ENCODE measurements at places on chromosomes 13 and 19.

DNA sequence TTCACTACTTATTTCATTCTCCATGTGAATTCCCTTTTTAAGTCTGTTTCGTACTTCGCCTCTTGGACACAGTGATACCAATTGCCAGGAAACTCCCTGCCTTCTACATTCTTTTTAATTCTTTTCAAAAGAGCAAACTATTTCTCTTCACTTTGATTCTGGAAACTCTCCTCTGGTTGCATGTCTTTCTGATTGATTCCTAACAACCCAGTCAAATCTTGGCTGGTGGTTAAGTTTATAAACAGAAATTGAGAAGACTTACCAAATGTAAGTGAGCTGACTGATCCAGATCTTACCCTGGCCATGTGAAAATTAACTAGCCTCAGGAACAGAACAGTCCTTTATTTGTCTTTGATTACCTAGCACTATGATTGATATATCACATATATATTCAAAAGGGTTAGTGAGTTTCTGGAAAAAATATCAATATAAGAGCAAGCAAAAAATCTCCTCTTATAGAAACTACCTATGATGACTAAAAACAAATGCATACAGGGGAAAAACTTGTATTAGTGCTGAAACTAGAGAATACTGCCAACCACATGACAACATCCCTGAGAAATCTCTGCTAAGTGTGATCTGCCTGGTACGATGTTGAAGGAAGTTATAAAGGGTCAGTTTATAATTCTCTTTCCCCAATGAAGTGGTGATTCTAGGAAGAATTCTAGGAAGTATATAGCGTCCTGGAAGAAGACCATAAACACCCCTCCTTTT is 152.6 kb upstream of the HTR2A start:
- no peak for DNase-seq

- DNase-seq: no peak
These were observed 175.9 kb downstream of the IRS2 start for GRCh38 chr13:109610517-109610916.

DNA sequence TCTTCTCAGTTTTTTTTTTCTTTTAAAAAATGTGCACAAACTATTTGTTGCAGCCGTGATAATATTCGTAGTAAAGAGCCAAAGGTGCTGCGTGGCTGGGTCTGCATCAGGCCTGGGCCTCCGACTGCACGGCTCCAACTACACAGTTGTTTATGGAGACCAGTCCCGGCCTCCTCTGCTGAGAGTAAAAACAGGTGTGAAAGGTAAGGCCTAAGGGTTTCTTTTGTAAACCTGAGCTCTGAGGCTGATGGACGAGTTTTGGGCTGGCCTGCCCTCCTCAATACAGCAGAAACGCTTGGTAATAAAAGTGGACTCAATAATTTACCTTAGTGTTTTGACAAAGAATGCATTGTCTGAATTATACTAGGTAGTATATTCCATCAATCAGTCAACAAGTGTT is 3.9 kb downstream of the MBNL2 start:
- DNase-seq: no peak

- no peak for DNase-seq
These were observed 15.9 kb upstream of the S1PR4 start for GRCh38 chr19:3162418-3163229.

GRCh38 chr19:1067341-1067957 is 482 bp downstream of the ARHGAP45 start:
- no peak for DNase-seq

GRCh38 chr13:113664751-113665596 is 2.0 kb upstream of the GRK1 start:
- DNase-seq: no peak

DNA sequence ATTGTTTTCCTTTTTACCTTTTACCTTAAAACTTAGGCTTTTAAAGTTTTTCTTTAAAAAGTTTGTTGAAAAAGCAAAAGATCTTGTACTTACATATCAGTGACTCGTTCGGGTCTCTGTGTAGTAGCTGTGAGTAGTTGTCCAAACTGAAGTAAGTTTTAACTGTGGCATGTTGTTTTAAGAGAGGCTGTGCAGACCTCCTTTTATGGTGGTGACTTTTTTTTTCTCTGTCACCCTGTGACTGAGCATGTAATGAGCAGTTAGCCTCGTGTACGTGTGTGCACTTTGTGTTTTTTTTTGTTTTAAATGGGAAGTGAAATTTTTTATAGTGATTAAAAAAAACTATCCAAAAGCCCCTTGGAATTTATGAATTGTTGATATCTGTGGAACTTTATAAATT is at the start of gene GPR183:
GPR183 (minus strand) TSS at position 153 of the 400 bp plus-strand sequence. CDS start 11,254 bp downstream, outside the sequence.
- no peak for DNase-seq

DNA sequence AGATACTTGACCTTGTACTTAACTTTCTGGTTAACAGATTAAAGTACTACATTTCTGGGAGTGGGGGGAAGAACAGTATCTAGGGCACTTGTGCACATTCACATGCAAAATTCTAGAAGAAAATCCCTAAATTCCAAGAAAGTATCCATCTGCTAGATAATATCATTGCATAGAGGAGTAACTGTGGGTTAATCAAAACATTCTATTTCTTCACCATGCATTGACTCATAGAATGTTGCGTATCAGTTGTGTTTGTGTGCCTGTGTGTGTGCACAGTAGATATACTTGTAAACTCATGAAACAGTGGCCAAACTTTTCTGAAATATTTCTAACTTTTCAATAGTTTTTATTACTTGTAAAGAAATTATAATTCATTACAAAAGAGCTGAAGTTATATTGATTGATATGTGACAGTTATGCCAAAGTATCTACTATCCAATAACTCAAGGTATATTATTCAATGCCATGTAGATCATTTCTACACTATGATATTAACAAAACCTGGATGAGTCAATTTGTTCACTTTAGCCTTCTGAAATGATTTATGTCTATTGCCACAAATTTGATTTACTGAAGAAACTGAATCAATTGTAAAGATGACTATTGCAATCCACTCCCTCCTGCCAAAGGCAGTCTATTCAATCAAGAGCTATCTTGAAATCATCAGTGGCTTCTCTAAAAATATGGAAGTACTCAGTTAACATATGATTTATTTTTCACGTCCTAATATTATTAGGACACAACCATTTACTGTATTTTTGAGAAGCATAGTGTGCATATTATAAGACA is 756.7 kb upstream of the ARGLU1 start:
- no peak for DNase-seq

- DNase-seq: no peak
These were observed 8.6 kb downstream of the ANO8 start for GRCh38 chr19:17325881-17326594.

DNA sequence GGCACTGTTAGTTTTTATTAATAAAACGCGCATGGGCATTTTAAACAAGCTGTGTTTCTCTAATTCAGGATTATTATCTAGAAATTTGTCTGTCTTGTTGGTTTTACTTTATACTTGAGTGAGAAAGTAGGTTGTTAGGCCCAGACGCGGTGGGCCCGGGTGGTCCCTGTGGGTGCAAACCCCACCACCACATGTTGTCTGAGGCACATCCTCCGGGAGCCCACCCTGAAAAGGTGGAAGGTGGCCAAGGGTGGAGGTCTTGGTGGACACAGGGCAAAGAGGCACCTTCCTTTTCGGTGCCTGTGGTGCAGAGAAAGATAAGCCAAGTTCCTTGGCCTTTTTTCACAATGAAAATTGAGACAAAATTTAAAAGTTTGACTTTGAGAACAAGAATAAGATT is 16.6 kb downstream of the ATP4B start:
- no peak for DNase-seq

DNA sequence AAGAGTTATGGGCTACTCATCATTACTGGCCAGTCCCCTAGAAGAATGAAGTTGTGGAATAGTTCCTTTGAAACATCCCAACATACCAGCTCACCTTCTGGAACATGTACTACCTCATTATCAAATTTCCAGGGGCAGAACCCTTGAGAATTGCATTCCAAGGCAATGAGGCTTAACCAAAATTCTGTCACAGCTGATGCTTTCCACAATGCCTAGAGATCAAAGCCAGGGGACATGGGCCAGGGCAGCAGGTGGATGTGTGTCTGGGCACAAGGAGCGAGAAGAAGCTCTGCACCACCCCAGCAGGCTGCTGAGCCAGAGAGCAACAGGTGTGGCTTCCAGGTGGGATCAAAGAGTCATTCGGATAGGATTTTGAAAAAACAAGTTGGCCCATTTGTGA is 362.1 kb downstream of the EFNB2 start:
- DNase-seq: no peak

DNA sequence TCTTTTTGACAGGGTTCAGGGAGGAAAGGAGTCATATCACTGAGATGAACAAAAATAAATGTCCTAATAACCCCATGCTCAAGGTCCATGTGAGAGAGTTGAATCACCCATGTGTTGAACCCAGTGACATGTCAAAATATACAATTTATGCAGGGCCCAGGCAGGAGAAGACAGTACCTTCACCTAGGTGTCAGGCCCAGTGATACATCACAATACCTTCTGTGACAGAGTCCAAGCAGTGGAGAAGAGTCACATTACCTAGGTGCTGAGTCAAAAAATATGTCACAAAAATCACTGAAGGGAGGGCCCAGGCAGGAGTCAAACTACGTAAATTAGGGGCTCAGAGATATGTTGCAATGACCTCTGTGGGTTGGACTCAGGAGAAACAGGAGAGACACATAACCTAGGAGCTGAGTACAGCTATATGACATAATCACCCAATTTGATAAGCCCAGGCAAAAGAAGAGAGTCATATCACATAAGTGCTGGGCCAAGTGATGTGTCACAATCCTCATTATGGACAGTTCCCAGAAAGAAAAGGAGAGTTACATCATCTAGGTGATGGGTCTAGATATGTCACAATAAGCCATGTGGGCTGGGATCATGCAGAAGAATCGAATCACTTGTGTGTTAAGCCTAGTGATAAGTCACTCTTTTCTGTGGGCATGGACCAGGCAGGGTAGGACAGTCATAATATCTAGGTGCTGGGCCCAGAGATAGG is 13.8 kb upstream of the ZNF724 start:
- no peak for DNase-seq

- no peak for DNase-seq
These were observed 39.9 kb downstream of the DOCK9 start for GRCh38 chr13:98937911-98938381.

DNA sequence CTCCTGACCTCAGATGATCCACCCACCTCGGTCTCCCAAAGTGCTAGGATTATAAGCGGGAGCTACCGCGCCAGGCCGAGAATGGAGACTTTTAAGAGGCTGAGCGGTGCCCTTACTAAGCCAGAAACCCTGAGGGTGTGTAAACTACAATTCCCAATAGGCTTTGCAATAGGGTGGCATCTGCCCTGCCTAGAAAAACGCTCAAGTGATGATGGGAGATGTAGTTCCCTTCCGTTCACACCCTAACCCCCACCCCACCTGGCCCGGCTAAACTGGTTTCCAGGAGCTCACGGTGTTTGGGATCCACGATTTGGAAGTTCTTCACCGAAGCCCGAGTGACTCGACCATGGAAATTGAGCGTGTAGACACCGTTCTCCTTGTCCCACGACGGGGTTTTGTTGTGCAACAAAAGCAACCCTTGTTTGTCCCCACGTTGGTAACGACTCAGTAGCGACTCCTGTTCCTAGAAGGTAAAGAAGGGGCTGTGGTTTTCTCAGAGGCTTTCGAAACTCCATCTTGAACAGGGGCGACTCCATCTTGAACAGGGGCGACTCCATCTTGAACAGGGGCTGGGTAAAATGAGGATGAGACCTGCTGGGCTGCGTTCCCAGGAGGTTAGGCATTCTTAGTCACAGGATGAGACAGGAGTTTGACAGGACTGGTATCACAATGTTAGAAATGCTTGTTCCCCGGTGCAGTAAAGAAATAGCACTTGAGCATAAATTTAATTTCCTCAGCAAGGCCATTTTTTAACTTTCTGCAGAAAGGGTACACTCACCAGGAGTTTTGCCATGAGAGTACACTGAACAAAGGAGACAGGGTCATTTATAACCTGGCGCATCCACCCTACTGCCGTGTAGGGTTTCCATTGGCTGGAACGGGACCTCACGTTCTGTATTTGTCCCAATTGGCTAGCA is 9.8 kb downstream of the PPP1R15A start:
- DNase-seq: no peak

DNA sequence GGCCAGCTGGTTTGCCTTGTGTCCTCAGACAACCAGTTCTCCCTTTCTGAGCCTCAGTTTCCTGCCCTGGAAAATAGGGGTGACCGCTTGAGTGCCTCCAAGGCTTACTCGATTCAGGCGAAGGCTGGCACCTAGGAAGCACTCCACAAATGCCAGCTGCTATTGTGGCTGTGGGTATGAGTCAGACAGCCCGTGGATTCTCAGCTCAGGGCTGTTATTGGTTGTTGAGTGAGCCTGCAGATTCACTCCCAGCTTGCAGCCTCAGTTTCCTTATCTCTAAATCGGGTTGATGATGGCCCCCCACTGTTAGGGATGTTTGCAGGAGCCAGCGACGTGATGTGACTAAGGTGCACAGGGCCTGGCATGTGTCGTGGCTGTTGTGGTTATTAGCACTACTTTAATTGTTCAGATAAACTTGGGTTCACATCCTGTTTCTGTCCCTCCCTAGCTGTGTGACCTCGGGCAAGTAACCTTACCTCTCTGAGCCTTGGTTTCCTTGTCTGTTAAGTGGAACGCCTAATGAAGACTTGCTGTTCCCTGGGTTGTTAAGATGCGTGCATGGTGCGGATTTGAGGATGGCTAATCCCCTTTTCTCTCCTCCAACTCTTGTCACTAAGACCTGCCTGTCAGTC is 2.4 kb downstream of the MARK4 start:
- DNase-seq: no peak

GRCh38 chr13:111920306-111920931 is 146.5 kb upstream of the SOX1 start:
- DNase-seq: no peak
